ENCODE measurements at places on chromosomes 5 and 9. TPM values are rescaled to one million over a fixed set of nuclear protein-coding genes. Genes with fewer than 3 reads are reported as not detected.
A peak's percentile ranks its signal among the peaks of the same experiment; 100 is the strongest.

DNA sequence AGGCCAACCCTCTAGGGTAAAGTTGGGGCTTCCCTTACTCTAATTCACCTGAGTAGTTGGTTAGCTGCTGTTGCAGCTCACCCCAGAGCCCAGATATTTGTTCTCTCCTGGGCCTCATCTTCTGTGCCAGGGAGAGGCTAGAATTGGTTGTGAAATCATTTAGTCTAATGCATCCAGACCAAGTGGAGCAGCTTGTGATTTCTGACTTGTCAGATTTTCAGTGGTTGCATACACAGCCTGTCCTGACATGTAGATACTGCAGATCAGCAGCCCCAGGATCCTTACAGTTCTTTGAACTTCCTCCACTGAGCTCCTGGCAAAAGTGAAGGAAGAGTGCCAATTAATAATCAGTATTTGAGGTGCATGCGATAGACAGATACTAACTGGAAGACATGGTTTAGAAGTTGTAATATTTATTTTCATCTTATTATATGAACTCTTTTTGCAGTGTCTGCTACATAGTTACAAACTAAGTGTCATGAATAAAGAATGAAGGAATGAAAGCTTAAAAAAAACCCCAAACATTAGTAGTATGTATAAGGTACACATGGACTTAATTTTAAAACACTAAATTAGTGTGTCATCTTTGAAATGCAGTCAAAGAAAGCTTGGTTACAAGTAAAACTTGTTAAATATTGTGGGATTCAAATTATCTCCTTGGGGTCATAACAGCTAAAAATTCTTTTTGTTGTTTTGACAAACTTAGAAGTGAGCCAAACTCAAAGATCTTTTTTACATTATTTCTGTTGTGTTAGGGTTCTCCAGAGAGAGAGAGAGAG, 128.5 kb downstream of the VPS13A start:
- H3K27me3 ChIP-seq: no peaks in the 10 kb centered on the region
- peaks cover 7% of the 10 kb centered on the region for H3K4me1 ChIP-seq
- H3K27ac ChIP-seq: no peak overlapping the region
- no peak overlapping the region for H3K4me3 ChIP-seq
- H3K36me3 ChIP-seq: peaks cover 7% of the 10 kb centered on the region
- no peak for DNase-seq

GRCh38 chr9:91328186-91328585, 33.5 kb downstream of the AUH start:
- H3K4me1 ChIP-seq: no peaks in the 10 kb centered on the region
- H3K4me3 ChIP-seq: no peak overlapping the region
- no peaks in the 10 kb centered on the region for H3K27me3 ChIP-seq
- no peak for DNase-seq

GRCh38 chr9:33510262-33511183, 13.5 kb upstream of the ANKRD18B start:
- H3K36me3 ChIP-seq: no peaks in the 10 kb centered on the region
- H3K27ac ChIP-seq: peak overlapping the region; percentile 100
- peak; percentile 65 for DNase-seq
- peak overlapping the region; percentile 95 for H3K4me3 ChIP-seq

DNA sequence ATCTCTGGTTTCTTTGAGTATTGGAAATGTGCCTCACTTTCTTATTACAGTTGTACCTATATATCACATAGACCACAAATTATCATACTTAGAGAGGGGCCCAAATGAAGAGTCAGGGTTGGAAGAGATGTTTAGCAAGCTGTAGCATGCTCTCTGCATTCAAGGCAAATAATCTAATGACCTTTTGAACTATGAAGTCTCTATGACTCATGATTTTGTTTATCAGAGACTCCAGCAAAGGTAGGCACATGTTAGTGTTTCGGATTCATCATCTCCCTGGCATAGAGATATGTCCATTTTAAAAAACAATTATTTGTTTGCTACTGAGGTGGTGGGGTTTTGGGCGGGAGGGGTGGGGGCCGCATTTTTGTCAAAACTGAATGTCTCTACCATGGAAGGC, 2000.1 kb downstream of the EFNA5 start:
- DNase-seq: no peak
- no peaks in the 10 kb centered on the region for H3K27me3 ChIP-seq
- H3K4me3 ChIP-seq: no peak overlapping the region
- H3K27ac ChIP-seq: no peak overlapping the region

- H3K4me3 ChIP-seq: no peak overlapping the region
- DNase-seq: no peak
- no peaks in the 10 kb centered on the region for H3K36me3 ChIP-seq
- no peak overlapping the region for H3K27ac ChIP-seq
- H3K27me3 ChIP-seq: peaks cover 25% of the 10 kb centered on the region
- peaks cover 25% of the 10 kb centered on the region for H3K4me1 ChIP-seq
Observed at GRCh38 chr5:33310451-33310850, 130.3 kb upstream of the TARS1 start.

DNA sequence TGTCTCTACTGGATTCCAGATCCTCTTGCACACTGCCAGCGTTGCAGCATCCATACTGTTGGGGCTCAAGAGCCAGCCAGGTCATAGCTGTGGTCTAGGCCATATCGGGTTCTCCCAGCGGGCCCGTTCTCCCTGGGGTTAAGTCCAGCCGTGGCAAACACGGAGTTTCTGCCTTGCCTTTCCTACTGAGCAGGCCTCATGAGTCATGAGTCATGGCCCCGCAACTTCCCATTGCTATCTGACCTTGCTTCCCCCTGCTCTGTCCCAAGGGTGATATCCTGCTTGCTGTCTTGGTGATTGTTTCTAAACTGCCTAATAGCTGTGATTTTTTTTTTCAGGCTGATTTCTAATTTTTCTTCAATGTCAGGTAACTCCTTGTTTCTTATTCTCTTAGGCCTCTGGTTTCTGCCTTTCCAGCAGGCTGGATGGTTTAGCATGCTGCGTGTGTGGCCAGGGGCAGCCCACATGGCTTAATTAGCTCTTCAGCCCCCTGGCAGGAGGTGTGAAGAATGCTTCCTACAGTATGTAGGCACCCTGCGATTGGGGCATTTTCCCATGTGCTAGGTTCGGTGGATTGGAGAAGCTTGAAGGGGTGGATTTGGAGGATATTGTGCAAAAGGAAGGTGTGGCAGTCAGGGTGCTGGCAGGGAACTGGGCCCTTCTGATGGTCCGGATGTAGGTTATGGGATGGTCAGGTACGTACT, 18.7 kb downstream of the DAPK1 start:
- no peak overlapping the region for H3K4me3 ChIP-seq
- H3K4me1 ChIP-seq: peaks cover 30% of the 10 kb centered on the region
- H3K27me3 ChIP-seq: no peaks in the 10 kb centered on the region
- no peak for DNase-seq

GRCh38 chr5:90866915-90867731, 308.5 kb downstream of the ADGRV1 start:
- H3K36me3 ChIP-seq: no peaks in the 10 kb centered on the region
- no peaks in the 10 kb centered on the region for H3K27me3 ChIP-seq
- H3K4me1 ChIP-seq: peaks cover 10% of the 10 kb centered on the region

DNA sequence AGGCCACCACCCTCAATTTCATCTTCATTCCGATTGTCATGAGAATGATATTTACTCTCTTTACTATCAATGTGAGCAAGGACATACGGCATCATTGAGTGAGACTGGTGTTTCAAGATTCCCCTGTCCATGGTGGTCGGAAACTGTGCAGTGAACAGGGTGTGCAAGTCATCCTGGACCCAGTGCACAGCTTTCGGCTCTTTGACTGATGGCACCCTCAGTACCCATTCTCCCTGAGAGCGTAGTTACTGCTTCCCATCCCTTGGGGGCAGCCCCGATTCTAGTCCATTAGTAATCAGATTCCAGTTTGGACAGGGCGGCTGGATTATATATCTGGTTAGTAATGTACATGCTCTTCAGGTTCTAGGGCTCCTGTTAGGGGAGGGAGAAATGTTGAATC, 61.7 kb upstream of the SUB1 start:
- H3K27me3 ChIP-seq: no peaks in the 10 kb centered on the region
- no peak overlapping the region for H3K27ac ChIP-seq
- no peaks in the 10 kb centered on the region for H3K36me3 ChIP-seq
- H3K4me1 ChIP-seq: no peaks in the 10 kb centered on the region

- H3K36me3 ChIP-seq: no peaks in the 10 kb centered on the region
- H3K27ac ChIP-seq: no peak overlapping the region
- DNase-seq: no peak
- H3K4me1 ChIP-seq: peaks cover 33% of the 10 kb centered on the region
Observed at GRCh38 chr5:116772152-116772501, 197.5 kb upstream of the SEMA6A start.

Gene LECT2
- not detected for total RNA-seq

Gene PPP3R2
- 0.34 TPM for total RNA-seq

- no peaks in the 10 kb centered on the region for H3K27me3 ChIP-seq
- peaks cover under 1% of the 10 kb centered on the region for H3K36me3 ChIP-seq
- no peak for DNase-seq
- H3K27ac ChIP-seq: no peak overlapping the region
- no peak overlapping the region for H3K4me3 ChIP-seq
- H3K4me1 ChIP-seq: peaks cover 27% of the 10 kb centered on the region
Observed at GRCh38 chr5:119347574-119347973, 8.2 kb upstream of the TNFAIP8 start.

Gene CDH9
- 1.2 TPM for total RNA-seq

- H3K4me1 ChIP-seq: peaks cover 44% of the 10 kb centered on the region
- H3K4me3 ChIP-seq: no peak overlapping the region
- H3K27ac ChIP-seq: no peak overlapping the region
- H3K36me3 ChIP-seq: peaks cover 2% of the 10 kb centered on the region
Observed at GRCh38 chr5:59099270-59099994, 516.6 kb downstream of the RAB3C start.

GRCh38 chr5:42483472-42484154, 60.4 kb downstream of the GHR start:
- H3K4me3 ChIP-seq: no peak overlapping the region
- no peak for DNase-seq
- no peak overlapping the region for H3K27ac ChIP-seq
- peaks cover 5% of the 10 kb centered on the region for H3K36me3 ChIP-seq
- no peaks in the 10 kb centered on the region for H3K27me3 ChIP-seq

Gene MLANA
- not detected for total RNA-seq

- H3K36me3 ChIP-seq: peaks cover 13% of the 10 kb centered on the region
- H3K4me1 ChIP-seq: peaks cover 15% of the 10 kb centered on the region
- no peak for DNase-seq
Observed at GRCh38 chr9:91746904-91747303, 203.1 kb downstream of the ROR2 start.

DNA sequence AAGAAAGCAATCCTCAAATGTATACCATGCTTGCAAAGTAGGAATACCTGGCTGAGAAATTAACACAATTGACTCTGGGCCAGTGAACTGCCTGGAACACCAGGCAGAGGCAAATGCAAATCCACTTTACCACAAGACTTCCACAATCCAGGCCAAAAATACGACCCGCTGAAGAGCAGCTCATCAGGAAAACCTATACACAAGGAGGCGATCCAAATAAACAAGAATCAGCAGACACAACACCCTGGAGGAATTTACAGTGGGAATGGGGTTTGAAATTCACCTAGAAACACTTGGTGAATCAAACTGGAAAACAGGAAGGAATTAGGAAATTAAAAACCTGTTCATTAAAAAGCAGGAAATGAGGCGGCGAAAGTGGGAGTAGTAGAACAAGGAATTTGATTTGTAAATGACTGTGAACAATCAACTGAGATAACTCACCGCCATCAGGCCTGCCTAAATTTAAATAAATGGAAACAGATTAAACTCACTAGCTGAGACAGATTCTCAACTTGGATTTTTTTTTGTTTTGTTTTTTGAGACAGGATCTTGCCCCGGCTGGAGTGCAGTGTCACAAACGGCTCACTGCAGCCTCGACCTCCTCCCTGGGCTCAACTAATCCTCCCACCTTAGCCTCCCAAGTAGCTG, 15.9 kb downstream of the CMBL start:
- no peak for DNase-seq
- H3K4me1 ChIP-seq: no peaks in the 10 kb centered on the region
- H3K27ac ChIP-seq: no peak overlapping the region
- peaks cover 39% of the 10 kb centered on the region for H3K36me3 ChIP-seq

GRCh38 chr5:149870697-149871096, 73.9 kb downstream of the PDE6A start:
- no peaks in the 10 kb centered on the region for H3K36me3 ChIP-seq
- H3K4me1 ChIP-seq: no peaks in the 10 kb centered on the region
- H3K27me3 ChIP-seq: no peaks in the 10 kb centered on the region
- H3K4me3 ChIP-seq: no peak overlapping the region
- H3K27ac ChIP-seq: no peak overlapping the region

Gene PURA
- total RNA-seq: 8.5 TPM

DNA sequence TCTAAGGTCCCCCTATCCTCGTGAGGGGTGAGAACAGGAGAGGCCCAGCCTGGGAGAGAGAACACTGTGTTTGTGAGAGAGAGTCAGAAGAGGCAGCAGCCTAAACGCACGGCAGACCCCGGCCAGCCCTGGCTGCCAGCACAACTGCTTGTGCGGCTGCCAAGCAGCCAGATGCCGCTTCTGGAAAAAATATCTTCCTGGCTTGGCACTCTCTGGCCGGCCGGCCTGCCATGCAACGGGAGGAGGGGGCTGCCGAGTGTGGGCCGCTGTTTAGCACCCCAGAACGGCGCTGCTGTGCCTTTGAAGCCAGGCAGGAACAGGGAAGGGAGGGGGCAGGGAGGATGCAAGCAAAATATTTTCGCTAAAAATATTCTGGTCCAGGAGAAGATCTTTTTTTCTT, 105.0 kb downstream of the FGF18 start:
- H3K36me3 ChIP-seq: no peaks in the 10 kb centered on the region
- peaks cover 35% of the 10 kb centered on the region for H3K4me1 ChIP-seq
- no peak overlapping the region for H3K4me3 ChIP-seq

DNA sequence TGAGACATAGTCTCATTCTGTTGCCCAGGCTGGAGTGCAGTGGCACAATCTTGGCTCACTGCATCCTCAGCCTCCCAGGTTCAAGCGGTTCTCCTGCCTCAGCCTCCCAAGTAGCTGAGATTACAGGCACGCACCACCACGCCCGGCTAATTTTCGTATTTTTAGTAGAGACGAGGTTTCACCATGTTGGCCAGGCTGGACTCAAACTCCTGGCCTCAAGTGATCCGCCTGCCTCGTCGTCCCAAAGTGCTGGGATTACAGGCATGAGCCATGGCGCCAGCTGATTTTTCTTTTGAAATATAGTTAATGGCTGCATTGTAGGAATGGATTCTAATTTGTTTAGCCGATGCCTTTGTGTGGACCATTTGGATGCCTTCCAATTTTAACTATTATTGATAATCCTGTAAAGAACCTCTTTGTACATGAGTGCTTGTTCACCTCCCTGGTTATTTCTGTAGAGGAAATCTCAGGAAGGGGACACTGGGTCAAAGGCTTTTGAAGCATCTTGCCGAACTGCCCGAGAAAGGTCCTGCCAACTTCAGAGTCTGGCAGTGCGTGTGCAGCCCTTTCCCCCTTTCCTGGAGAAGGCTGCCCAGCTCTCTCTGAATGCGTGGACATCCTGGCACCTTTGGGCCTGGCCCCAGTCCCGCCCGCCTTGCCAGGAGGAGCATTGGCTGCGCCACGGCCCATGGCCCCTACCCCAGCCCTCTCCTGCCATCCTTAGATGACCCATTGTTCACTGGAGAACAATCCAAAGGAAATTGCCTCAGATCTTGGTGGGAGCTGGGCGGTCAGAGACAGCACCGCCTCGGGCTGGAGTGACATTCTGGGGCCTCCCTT, 8.9 kb upstream of the NUP214 start:
- no peak for DNase-seq
- H3K27ac ChIP-seq: no peak overlapping the region
- H3K4me3 ChIP-seq: no peak overlapping the region
- H3K4me1 ChIP-seq: no peaks in the 10 kb centered on the region
- H3K27me3 ChIP-seq: no peaks in the 10 kb centered on the region
- no peaks in the 10 kb centered on the region for H3K36me3 ChIP-seq

- H3K27ac ChIP-seq: no peak overlapping the region
- no peaks in the 10 kb centered on the region for H3K36me3 ChIP-seq
- no peaks in the 10 kb centered on the region for H3K27me3 ChIP-seq
- H3K4me3 ChIP-seq: no peak overlapping the region
- no peak for DNase-seq
- peaks cover 27% of the 10 kb centered on the region for H3K4me1 ChIP-seq
Observed at GRCh38 chr5:34652466-34652865, 3.7 kb upstream of the RAI14 start.
